Astrocyte of the cerebellum (primary cell): ENCODE measurements at places on chromosomes 3 and 15.
A peak's percentile ranks its signal among the peaks of the same experiment; 100 is the strongest.

GRCh38 chr15:73387507-73388255 lies 18.9 kb upstream of the HCN4 start:
- DNase-seq: no peak

GRCh38 chr15:41951571-41951970 lies 20.8 kb downstream of the EHD4 start:
- no peak for DNase-seq

DNA sequence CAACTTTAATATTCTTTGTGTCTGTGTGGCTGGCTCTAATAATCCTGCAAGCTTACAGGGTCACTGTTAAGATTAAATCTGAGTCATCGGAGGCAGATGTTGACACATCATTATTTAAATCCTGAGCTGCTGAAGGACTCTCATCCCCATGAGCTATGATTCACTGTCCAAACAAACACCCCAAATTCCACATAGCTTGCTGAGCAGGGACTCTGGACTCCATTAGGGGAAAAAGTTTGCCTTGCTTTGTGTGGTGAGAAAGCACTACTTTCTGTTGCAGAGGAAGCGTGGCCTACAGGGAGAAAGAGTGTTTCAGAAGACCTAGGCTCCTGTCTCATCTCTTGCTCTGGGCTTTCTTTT lies 213.7 kb downstream of the PDCD6IP start:
- peak; percentile 87 for DNase-seq

DNA sequence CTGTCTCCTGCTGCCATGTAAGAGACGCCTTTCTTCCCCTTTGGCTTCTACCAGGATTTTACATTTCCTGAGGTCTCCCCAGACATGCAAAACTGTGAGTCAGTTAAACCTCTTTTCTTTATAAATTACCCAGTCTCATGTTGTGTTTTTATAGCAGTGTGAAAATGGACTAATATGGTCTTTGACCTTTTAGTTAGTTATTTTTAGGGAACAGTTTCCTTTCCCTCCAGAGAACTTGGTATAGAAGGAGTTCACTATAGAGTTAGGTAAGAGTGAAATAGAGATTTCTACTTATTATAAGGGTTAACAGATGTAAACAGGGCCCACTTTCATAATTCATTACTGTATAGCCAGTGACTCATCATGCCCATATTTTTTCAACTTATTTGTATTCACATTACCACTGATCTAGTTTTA lies 170.9 kb downstream of the UNC13C start:
- no peak for DNase-seq

GRCh38 chr3:72288955-72289691 lies 504.2 kb upstream of the PROK2 start:
- DNase-seq: peak; percentile 71

- peak; percentile 74 for DNase-seq
Measured at GRCh38 chr15:101138913-101139880, 112.7 kb downstream of the CHSY1 start.

- no peak for DNase-seq
Measured at GRCh38 chr15:32124726-32125125, 94.4 kb downstream of the CHRNA7 start.

DNA sequence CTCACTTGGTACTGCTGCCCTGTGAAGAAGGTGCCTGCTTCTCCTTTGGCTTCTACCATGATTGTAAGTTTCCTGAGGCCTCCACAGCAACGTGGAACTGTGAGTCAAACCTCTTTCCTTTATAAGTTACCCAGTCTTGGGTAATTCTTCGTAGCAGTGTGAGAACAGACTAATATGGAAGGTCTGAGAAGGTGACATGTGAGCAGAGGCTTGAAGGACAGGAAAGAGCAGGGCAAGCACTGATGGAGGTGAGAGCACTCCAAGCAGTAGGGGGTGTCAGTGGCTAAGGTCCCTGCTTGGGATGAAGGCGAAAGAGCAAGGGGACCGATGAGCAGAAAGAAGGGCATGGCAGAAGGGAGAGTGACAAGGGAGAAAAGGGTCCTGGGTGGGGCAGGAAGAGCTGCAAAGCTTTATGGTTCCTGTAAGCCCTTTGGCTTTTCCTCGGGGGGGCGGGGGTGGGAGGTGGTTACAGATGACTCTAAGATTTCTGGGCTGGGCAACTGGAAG lies 3.5 kb downstream of the EIF4E3 start:
- DNase-seq: no peak

- DNase-seq: no peak
Measured at GRCh38 chr15:56631765-56632164, 101.5 kb downstream of the ZNF280D start.

GRCh38 chr15:76799760-76800159 lies 105.4 kb downstream of the SCAPER start:
- no peak for DNase-seq

GRCh38 chr15:63054985-63055384 lies 12.4 kb downstream of the TPM1 start:
- DNase-seq: no peak

- DNase-seq: no peak
Measured at GRCh38 chr3:124455891-124456290, 274.4 kb upstream of the UMPS start.

- DNase-seq: no peak
Measured at GRCh38 chr3:13119471-13120220, 46.4 kb upstream of the IQSEC1 start.

DNA sequence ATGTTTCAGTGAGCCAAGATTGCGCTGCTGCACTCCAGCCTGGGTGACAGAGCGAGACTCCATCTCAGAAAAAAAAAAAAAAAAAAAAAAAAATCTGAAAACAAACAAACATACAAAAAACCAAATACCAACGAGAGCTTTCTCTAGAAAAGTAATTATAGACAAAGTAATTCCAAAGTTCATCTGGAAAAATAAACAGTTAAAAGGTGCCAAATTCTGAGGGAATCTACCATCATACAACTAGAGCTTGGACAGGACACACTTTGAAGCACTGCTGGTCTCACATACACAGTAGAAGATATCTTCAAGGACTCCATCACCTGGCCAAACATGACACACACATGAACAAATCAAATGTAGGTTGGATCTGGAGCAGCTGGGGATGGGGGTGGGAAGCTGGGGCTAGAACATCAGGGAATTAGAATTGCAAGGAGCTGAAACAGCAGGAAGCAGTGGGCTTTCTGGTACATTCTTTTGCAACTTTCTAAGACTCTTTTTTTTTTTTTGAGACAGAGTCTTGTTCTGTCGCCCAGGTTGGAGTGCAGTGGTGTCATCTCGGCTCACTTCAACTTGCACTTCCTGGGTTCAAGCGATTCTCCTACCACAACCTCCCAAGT lies 41.1 kb upstream of the CTSH start:
- DNase-seq: no peak

GRCh38 chr3:125349556-125350165 lies 25.5 kb downstream of the ZNF148 start:
- DNase-seq: no peak
